ENCODE measurements at places on chromosomes 12 and 14.

- no peak for DNase-seq
Observed at GRCh38 chr12:39037115-39037514, 131.7 kb upstream of the CPNE8 start.

DNA sequence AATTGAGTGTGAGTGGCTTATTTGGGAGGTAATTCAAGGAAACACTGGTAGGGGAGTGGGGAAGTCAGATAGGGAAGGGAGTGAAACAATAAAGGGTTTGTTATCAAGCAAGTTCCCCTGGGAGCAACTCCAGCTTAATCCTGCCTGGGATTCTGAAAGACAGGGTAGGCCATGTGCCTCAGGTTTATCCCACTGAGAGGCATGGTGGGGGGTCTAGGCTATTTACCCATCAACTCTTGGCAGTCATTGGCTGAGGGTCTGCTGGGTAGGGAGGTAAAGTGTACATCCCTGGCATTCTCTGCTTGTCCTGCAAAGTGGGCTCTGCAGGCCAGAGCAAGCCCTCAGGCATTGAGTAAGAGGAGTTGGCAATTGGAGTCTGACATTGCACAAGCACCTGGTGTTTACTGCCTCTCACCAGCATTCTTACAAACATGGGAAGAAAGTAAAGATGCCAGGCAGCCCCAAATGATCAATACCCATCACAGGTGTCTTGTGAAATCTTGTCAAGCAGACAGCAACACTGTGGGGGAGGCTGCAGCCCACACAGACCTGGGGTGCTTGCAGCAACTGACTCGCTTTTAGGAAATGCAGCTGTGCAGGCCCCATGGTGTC is 169.3 kb downstream of the KTN1 start:
- no peak for DNase-seq

DNA sequence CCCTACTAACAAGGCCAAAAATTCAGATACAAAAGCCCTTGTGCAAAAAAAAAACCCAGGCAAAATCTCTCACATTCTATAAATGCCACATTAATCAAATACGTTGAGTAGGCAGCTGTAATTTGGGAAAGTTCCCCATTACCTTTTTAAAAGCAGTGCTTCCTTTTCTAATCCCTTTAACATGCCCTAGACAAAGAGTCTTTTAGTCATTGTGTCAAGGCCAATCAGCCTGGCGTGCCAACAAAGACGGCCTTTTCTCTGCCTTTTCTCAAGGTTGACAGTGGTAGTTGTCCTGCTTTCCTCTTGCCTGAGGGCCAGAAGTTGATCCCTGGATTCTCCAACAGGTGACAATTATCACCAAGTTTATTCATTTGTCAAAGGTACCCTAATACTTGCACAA is 62.5 kb upstream of the METAP2 start:
- no peak for DNase-seq

DNA sequence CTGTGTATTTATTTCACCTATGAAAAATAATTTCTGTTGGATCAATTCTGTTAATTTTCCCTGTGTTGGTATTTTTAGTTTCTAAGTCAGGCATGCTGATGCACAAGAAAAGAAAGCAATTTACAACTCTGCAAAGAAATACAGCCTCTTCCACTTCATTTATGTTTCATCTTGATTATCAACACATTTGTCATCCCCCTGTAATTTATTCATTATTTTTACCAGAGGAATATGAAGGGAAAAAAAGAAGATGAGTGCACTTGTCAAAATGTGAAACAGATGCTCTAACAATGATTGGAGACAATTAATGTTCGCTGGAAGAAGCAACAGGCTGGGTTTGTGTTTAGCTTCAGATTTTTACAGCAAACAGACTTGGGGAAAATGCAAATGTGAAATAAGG is 958.5 kb upstream of the SEL1L start:
- DNase-seq = no peak

DNA sequence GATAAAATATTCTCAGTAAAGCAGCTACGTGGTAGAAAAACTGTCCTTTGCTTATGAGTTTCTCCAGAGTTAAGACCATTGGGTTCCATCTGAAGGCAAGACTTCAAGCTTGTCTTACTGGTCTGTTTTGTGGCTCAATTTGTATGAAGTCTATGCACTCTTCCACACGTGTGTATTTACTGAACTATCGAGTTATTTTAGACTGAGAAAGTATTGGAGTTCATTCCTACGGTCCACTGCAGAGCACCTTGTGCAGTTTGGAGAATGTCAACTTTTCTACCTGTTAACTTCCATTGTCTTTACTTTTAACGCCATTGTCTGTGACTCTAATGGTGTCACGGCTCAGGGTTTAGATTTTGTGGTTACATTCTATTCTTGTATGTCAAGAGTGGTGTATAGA is 3.7 kb downstream of the HIF1A start:
- DNase-seq = no peak

Measured in NCI-H2227 treated with DMSO at 0.1 percent for 48 hours (cell line).